ENCODE measurements at places on chromosomes 6 and 20.

- DNase-seq = no peak
Observed at GRCh38 chr6:15088904-15089568, 156.8 kb upstream of the JARID2 start.

- no peak for DNase-seq
Observed at GRCh38 chr6:51892750-51893149, 194.7 kb downstream of the PKHD1 start.

- peak; percentile 23 for DNase-seq
Observed at GRCh38 chr20:36116807-36117441, 37.6 kb upstream of the EPB41L1 start.

DNA sequence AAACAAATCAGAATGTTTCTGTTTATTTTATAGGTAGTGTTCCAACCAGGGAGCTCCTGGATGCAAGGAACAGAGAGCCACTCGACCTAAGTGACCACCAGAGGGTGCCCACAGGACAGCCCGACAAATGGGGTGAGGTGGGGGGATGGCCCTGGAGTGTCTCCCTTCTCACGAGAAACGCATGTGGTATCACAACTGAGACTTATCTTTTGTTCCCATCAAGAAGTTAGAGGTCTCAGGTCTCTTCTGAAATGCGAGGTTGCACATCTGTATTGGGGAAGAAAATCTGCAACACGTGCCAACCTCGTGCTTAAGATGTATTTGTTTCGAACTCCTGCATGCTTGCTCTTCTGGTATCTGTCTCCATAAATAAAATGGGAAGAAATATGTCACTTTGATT, 104.0 kb downstream of the ISM1 start:
- DNase-seq = no peak

DNA sequence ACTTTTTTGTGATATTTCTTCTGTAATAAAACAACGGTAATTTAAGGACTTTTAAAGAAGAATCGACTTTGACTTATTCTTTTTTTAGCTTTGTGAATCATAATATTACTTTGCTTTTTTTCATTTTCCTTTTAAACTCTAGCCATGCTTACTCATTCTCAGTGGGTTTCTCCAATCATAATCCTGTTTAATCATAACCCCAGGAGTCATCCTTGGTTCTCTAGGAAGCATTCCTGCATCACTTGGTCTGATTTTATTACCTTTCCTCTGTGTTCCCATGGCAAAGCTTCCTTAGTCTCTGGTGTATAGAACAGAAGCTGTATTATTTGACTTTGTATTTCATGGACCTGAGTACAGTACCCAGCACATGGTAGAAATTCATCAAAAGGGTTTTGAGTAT, 223.5 kb downstream of the CDKAL1 start:
- peak; percentile 54 for DNase-seq

DNA sequence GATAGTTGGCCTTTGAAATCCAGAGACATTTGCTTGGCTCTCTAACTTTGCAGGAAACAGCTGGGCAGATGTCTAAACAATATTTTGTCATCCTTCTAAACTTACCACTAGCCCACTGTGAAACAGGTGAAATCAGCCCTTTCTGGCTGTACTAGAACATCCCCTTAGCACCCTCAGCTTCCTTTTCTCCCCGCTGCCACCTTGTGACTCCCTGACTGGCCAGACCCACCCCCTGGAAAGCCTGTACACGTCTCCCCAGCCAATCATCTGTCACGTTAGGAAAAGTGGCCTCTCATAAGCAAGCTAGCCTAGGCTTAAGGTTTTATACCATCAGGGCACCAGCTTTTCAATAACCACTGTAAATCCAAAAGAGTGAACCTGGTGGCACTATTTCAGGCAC, 88.6 kb upstream of the E2F3 start:
- no peak for DNase-seq

DNA sequence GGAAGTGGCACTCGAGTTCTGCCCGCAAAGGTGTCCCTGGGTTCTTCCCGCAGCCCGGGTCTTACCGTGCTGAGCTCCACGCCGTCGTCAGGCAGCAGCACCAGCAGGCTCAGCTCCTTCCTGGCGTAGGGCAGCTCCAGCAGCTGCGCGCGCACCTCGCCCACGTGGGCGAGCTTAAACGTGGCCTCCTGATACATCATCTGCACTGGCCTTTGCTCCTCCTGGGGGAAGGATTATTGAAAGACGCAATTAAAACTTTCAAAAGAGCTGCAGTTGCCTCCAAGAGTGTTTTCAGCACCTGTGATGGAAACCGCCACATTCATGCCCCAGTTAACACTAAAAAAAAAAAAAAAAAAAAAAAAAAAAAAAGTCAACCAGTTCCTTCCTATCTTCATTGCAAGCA, 11.3 kb downstream of the SERPINB9 start:
- no peak for DNase-seq

GRCh38 chr20:13231031-13231752, 10.1 kb downstream of the ISM1 start:
- DNase-seq = peak; percentile 80

DNA sequence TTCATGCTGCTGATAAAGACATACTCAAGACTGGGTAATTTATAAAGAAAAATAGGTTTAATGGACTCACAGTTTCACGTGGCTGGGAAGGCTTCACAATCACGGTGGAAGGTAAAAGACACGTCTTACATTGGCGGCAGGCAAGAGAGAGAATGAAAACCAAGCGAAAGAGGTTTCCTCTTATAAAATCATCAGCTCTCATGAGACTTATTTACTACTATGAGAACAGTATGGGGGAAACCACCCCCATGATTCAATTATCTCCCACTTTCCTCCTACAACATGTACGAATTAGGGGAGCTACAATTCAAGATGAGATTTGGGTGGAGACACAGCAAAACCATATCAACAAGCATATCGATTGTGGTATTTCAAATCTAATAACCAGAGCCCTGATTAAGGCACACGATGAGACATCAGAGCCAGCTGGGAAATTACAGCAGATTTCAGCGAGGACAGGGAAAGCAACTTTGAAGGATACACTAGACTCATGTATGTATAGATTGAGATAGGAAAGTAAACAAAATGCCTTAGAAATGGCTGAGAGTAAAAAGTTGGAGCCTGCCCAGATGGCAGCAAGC, 129.8 kb upstream of the GJE1 start:
- no peak for DNase-seq

- no peak for DNase-seq
Observed at GRCh38 chr6:162974685-162975084, 246.9 kb downstream of the PACRG start.

DNA sequence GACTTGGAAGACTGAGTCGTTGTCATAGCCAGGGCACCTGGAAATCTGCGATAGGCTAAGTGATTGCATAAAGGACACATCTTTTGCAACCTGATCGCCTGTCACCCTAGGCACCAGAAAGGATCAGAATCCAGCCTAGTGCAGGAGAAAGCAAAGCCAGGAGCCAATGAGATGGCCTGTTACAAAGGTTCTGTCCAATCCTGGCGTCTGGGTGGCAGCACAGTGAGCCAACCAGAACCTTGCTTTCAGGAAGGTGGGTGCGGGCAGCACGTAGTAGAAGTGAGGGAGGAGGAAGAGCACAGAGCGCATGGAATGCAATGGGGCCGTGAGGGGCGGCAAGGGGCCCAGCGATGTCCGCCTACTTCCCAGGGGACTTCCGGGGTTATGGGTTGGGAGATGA, 120.4 kb upstream of the GGTLC1 start:
- no peak for DNase-seq

DNA sequence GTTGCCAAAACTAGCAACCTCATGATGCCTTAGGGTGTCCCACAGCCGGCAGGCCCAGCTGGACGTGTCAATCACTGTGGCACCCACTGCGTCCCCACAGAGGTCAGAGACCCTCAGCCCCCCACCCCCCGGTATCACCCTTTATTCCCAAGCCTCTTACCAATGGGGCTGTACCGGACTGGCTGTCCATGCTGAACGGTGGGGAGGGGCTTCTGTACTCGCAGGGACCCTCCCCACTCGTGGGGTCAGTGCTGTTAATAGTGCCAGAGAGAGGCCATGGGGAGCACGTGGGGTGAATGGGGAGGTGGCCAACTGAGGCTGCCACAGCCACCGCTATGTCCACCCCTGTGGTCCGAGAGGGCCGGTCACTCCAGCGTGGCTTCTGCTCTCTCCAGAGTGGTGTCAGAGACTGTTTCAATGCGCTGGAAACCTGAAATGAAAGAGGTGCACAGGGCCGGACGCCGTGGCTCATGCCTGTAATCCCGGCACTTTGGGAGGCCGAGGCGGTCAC, 68.6 kb downstream of the THBS2 start:
- DNase-seq = no peak

DNA sequence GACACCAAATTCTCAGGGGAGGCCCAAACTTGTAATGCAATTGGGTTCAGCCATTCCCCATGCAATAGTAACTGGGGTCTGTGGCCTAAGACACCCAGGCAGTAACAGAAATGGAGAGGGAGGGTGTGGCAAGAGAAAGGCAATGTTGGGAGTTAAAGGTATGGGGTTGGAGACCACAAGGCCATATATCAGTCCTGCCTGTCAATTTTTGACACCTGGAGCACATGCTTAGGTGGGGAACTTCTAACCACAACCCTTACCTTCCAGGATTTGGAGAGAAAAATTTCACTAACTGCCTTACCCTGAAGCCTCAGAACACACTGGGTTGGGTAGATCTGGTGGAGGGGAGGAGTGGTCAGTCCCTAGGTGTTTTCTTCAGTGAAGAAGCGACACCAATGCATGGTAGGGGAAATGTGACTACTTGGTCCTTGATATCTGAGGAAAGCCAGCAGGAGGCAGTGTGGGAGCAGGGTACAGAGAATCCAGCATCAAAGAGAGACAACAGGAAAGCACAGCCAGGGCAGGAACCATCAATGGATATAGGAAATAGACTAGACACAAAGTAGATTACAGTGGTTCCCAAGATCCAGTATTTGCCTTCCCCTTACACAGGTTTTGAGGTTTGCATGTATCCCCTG, 6.8 kb upstream of the USP49 start:
- no peak for DNase-seq

GRCh38 chr20:63411898-63412631, 50.9 kb upstream of the CHRNA4 start:
- DNase-seq = no peak

GRCh38 chr20:57507477-57507876, 17.5 kb downstream of the CTCFL start:
- DNase-seq = no peak

- no peak for DNase-seq
Observed at GRCh38 chr20:61117725-61118124, 134.3 kb upstream of the CDH4 start.

- DNase-seq = no peak
Observed at GRCh38 chr6:33824461-33825154, 20.8 kb upstream of the MLN start.

DNA sequence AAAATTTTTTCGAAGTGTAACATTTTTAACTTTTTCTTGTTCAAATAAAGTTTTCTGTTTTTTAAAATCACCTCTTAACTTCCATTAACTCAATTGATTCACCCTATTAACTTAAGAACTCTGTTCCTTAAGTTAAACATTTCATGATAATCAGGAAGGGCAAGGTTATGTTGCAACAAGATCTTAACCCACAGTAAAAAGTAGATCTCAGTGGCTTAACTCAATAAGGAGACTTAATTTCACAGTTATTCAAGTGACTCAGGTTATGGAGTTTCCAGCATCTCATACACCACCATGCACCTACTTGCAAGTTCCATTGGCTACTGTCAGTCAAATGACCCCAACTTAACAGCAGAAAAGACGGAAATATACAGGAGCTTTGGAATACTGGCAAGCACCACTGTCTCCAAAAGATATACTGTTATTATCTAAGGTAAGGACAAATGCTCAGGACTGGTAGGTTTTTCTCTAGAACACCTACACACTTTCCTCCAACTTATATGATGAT, 11.2 kb downstream of the HLA-DQB1 start:
- no peak for DNase-seq

DNA sequence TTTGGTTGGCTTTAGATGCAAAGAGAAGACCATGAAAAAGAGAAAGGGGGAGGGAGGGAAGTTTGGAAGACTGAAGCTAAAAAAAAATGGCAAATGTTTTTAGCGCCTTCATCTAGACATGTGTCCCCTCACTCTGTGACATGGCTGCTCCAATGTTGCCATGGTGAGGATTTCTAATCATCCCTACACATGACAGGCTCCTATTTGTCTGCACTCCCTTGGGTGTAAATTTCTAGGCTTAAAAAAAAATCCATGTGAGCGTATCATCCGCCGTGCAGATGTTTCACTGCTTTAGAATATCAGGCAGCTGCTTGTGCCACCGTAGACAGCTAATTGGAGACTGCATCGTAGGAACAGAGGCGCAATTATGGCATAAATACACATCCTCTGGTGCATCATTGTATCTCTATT, 761.1 kb upstream of the MMS22L start:
- no peak for DNase-seq

DNA sequence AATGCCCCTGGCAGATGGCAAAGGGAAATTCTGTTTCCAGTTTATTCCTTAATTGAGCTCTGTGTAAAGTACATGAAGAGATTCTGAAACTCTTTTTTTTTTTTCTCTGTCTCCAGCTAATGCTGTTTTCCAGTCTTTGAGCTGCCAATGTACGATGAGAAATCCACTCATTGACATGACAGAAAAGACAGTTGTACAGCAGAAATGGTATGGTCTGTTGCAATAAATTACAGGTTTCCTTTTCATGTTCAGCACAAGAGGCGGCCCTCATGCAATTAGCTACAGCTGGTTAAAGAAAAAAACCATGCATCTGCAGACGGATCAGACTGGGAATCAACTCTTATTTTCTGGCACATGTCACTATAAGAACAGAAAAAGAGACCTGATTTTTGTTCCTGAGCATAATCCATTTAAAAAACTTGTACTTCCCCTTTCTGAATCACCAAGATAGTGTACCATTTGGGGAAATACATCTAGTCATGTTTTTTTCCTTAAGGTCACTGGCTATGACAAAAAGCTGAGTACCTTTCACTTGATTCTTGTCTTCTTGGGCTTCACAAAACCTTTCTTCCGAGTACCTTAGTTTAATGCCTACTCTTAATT, 289.8 kb upstream of the PREP start:
- no peak for DNase-seq

GRCh38 chr6:111503194-111503593, 20.2 kb upstream of the REV3L start:
- DNase-seq = no peak

- DNase-seq = no peak
Observed at GRCh38 chr6:140480852-140481251, 1106.4 kb upstream of the CITED2 start.

DNA sequence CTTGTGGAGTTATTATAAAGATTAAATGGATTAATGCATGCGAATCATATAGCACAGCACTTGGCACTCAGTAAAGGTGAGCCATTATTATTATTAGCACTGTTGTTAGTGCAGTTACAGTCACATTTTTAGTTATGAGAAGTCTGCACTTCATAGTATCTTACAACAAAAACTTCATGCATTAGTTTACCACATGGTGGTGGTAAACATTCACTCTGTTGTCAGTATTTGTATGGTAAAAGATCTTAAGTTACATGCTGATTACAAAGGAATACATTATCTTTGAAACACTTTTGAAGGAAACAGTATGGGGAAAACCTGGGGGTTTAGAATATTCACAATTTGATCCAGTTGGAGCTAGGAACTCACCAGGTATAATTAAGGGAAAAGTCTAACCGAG, 20.8 kb downstream of the TMEM14A start:
- no peak for DNase-seq
